ENCODE measurements at places on chromosomes 16 and 17. TPM values are rescaled to one million over a fixed set of nuclear protein-coding genes. Genes with fewer than 3 reads are reported as not detected.

The PLA2G10 gene
- not detected for total RNA-seq

The PLCG2 gene
- 1.8 TPM for total RNA-seq

The FGF11 gene
- 3.0 TPM for total RNA-seq

The RNF222 gene
- not detected for total RNA-seq

The CYBA gene
- 259 TPM for total RNA-seq

The HS3ST6 gene
- total RNA-seq, result not detected

The COPRS gene
- total RNA-seq, result 199 TPM

The DPEP1 gene
- total RNA-seq, result 0.09 TPM

The HOXB3 gene
- total RNA-seq, result 1.3 TPM

The USP31 gene
- 2.4 TPM for total RNA-seq

The NEUROD2 gene
- total RNA-seq, result not detected

The TBX21 gene
- 0.06 TPM for total RNA-seq

The BCO1 gene
- not detected for total RNA-seq

The OR1F1 gene
- not detected for total RNA-seq

The TP53TG3C gene
- total RNA-seq, result 3.5 TPM

The PRSS8 gene
- total RNA-seq, result not detected

The SETD1A gene
- 1.0 TPM for total RNA-seq

The PDPR gene
- 11.0 TPM for total RNA-seq

The ARHGDIG gene
- not detected for total RNA-seq

The CHAD gene
- not detected for total RNA-seq

The SLFN13 gene
- total RNA-seq, result 0.86 TPM

The MEFV gene
- 0.21 TPM for total RNA-seq

The SLC35G6 gene
- not detected for total RNA-seq

The KRTAP3-1 gene
- total RNA-seq, result not detected

The C17orf78 gene
- not detected for total RNA-seq

The ITGAD gene
- 0.06 TPM for total RNA-seq

The TEX14 gene
- total RNA-seq, result not detected

The HOXB8 gene
- total RNA-seq, result 6.9 TPM

The WFIKKN2 gene
- not detected for total RNA-seq

The NPW gene
- 0.46 TPM for total RNA-seq

The KCNJ16 gene
- total RNA-seq, result not detected

The KCNAB3 gene
- 0.29 TPM for total RNA-seq

The LGALS9B gene
- not detected for total RNA-seq

The SLC35B1 gene
- total RNA-seq, result 58.2 TPM

The LGALS9 gene
- 2.2 TPM for total RNA-seq

The SPNS3 gene
- 0.11 TPM for total RNA-seq

Data from Daoy (cell line).